ENCODE measurements at places on chromosomes 1 and 21. TPM values are rescaled to one million over a fixed set of nuclear protein-coding genes. Genes with fewer than 3 reads are reported as not detected.
A peak's percentile ranks its signal among the peaks of the same experiment; 100 is the strongest.

DNA sequence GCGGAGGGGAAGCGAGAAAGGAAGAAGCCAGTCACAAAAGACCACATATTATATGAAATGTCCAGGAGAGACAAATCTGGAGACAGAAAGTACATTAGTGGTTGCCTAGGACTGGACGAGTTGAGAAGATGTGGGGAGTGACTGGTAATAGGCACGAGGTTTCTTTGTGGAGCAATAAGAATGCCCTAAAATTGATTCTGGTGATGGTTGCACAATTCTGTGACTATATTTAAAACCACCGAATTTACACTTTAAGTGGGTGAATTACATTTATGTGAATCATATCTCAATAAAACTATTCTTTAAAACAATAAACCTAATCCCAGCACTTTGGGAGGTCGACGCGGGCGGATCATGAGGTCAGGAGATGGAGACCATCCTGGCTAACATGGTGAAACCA, 63.1 kb downstream of the ZNF281 start:
- DNase-seq: no peak

DNA sequence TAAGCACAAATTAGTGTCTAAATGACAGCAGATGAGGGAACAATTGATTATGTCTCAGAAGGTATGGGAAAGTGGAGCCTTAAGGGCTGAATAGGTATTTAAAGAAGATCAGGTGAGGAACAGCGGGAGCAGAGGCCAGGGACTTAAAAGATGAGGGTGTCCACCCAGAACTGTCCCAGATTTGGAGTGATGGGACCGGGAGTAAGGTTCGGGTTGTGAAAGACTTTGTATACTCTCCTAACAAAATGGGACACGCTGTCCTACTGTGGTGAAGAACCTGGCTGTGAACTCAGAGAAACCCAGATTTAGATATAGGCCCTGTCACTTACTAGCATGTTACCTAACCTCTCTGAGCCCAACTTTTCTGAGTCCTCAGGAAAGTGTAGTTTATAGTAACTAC, 140.6 kb downstream of the C1orf21 start:
- DNase-seq: no peak

GRCh38 chr1:119909890-119910596, 13.7 kb upstream of the ADAM30 start:
- DNase-seq: no peak

GRCh38 chr1:162197041-162197531, 127.6 kb downstream of the NOS1AP start:
- no peak for DNase-seq

- no peak for DNase-seq
These were observed 18.7 kb downstream of the ETV3 start for GRCh38 chr1:157119448-157119847.

GRCh38 chr1:235937123-235937522, 70.4 kb upstream of the LYST start:
- peak; percentile 42 for DNase-seq

DNA sequence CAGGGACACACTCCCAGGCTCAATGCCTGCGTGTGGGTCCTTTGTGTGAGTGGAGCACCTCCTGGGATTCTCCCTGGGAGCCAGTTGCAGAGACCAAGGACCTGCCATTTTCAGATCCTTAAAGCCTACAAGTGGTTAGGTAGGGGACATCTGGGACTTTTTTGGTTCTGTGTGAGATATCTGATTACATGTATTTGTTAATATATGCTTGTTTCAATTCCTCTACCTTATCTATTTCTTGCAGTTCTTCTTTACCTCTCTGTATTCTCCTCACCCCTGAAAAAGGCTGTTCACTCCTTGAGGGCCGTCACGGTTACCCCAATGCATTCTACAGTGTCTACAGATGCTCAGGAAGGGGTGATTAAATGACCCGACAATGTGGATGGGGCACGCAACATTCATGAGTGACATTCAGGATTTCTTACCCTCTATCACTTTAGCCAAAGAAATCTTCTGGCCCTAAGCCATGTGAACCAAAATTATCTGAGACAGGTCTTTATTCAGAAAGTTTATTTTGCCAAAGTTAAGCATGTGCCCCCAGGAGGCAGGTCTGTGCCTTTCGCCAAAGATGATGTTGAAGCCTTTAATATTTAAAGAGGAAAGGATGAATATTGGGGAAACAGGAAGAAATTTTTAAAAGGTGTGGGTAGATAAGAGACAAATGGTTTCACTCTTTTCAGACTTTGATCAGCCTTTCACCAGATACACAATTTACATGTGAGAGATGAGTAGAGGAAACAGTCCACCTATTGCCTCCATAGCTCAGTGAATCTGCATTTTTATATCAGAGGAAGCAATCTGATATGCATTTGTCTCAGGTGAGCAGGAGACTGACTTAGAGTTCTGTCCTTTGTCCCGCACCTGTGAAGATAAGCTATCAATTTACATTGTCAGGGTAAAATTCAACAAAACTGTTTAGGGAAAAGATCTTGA, 44.6 kb upstream of the MPZL1 start:
- DNase-seq: no peak

DNA sequence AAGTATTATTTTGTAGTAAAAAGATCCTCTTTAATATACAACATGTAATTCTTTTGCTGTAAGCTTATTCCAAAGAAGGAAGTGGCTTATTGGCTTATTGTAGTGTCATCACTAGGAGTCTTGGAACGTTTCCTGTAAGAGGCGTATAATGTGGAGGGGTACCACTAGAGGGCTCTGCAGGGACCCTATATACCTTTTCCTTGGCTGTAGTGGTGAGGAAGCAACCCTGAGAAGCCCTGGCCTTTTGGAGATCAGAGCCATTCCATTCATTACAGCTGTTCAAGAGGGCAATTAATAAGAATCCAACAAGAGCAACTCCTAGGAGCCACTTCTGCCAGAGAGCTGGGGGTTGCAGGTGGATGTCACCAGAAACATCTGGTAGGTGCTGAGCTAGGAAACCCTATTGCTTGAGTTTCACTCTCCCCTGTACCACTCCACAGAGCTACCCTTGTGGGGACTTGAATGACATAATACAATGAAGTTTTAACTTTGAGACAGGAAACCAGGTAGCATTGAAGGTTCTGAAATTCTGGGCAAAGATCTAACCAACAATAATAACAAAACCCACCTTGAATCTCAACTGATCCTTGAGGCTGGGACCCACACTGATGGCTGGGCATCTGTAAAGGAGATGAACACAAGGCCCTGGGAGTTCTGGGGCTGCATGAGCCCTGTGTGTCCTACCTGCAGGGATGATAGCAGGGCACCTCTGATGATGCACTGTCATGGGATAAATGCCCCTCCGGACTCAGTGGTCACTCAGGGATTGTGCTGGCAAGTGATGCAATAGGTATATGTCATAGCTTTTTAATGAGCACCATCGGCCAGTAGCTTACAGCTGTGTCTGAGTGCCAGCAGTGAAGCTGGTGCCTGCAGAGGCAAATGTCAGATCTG, 160.2 kb upstream of the COA6 start:
- peak; percentile 53 for DNase-seq

The VSIG8 gene
- not detected for total RNA-seq

The ZBTB40 gene
- 14.0 TPM for total RNA-seq

The TTC22 gene
- total RNA-seq: 3.3 TPM

The CRTC2 gene
- total RNA-seq: 71.8 TPM

The HAO2 gene
- not detected for total RNA-seq
